Keratinocyte (primary cell): ENCODE measurements at places on chromosomes 1 and 21. TPM values are rescaled to one million over a fixed set of nuclear protein-coding genes. Genes with fewer than 3 reads are reported as not detected.

DNA sequence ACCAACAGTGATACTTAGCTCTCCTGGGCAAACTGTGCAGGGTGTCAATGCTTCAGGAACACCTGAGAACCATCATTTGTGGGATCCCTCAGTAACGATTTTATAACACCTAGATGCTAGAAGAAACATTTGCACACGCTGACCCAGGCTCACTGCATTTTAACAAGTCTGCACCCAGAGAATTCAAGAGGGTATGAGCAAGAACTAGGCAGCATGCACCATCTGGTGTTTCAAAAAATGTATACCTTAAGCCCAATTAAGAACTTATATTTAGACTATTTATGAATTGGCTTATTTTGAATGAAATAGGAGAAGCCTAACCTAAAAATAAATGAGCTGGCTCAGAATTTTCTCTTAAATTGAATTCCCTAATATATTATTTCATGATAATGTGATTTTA is 400.5 kb downstream of the GPATCH2 start:
- DNase-seq: no peak

DNA sequence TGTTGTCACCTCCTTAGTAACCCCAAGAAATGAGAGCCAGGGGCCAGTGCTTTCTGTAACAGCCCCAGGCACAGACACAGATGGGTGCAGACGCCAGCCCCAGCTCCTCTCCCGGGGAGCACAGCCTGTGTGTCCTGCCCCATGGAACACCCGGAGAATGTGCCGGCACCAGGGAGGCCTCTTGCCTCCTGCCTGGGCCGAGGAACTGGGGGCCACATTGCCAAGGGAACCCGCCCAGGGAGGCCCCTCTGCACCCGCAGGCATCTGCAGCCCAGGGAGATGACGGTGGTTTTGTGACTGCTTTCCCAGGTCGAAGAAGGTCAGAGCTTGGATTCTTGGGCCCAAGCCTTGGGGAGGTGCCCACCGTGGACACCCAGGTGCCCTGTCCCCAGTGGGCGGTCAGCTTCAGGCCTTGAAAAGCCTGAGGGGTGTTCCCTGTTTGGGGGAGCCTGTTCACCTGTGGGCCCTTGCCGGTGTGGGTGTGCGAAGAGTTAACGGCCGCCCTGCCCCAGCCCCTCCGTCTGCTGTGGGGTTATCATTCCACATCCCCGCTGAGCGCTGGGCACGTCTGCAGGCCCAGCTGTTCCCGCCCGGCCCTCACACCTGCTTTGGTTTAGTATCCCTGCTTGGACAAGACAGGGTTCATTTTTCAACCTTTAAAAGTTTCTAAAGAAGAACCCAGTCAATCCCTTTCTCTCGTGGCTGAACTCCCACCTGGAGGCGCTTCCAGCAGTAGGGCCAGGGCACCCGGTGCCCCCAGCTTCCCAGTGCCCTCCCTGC is 62.5 kb downstream of the MORN1 start:
- no peak for DNase-seq

DNA sequence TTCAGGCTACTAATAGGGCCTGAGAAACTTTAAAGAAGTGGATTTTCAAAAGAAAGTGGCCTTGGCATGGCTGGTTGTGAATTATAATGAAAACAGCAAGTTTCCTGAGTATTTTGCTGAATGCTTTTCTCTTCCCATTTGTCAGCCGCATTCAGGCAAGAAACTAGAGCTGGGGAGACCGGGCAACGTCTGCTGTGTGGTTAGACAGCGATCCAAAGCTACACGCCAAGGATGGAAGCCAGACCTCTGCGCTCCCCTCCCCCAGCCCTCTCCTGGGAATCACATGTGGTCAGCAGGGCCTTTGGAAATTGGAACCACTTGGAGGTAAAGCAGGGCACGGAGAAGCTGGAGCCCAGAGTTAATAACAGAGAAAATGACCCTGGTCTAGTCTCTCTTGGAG is 114.1 kb upstream of the CD34 start:
- DNase-seq: no peak

The THEM5 gene
- polyA plus RNA-seq: 0.18 to 0.61 TPM (median 0.19 TPM) in 3 replicates

The RPTN gene
- polyA plus RNA-seq: 0.37 to 0.64 TPM (median 0.42 TPM) in 3 replicates

The ITGB2 gene
- 0.55 to 0.86 TPM (median 0.72 TPM) in 3 replicates for polyA plus RNA-seq

- no peak for DNase-seq
Observed at GRCh38 chr1:16150508-16150907, 5.4 kb downstream of the EPHA2 start.

DNA sequence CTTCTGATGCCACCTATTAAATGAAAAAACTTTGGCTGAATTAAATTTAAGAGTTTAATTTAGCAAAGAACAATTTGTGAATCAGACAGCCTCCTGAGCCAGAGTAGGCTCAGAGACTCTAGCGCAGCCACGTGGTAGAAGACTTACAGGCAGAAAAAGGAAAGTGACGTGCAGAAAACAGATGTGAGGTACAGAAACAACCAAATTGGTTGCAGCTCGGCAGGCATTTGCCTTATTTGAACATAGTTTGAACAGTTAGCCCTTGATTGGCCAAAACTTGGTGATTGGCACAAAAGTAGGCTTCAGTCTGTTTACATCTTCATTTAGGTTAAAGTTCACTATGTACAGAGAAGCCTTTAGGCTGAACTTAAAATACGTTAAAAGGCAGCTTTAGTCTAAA is 22.9 kb downstream of the TCP10L start:
- no peak for DNase-seq

- no peak for DNase-seq
Observed at GRCh38 chr1:21667348-21668231, 1.6 kb downstream of the RAP1GAP start.

The CD5L gene
- not detected in 3 replicates for polyA plus RNA-seq

- no peak for DNase-seq
Observed at GRCh38 chr1:9281908-9282695, 10.6 kb upstream of the SPSB1 start.

- no peak for DNase-seq
Observed at GRCh38 chr1:54407154-54407403, 885 bp upstream of the SSBP3 start.

The CELA2B gene
- not detected in 3 replicates for polyA plus RNA-seq

- DNase-seq: no peak
Observed at GRCh38 chr21:39313571-39314142, at the start of gene BRWD1. Gene BRWD1, minus strand, starts transcription at chr21:39313632. Its CDS starts 141 bp downstream, at chr21:39313491.

GRCh38 chr1:245999697-246000637 is 507.1 kb downstream of the SMYD3 start:
- no peak for DNase-seq

GRCh38 chr1:197850042-197850441 is 52.4 kb upstream of the C1orf53 start:
- no peak for DNase-seq

- DNase-seq: no peak
Observed at GRCh38 chr21:34687745-34688144, 19.0 kb downstream of the CLIC6 start.

- DNase-seq: no peak
Observed at GRCh38 chr1:53087332-53088285, 25.6 kb downstream of the PODN start.

- no peak for DNase-seq
Observed at GRCh38 chr1:195482137-195482536, 1126.1 kb downstream of the KCNT2 start.

DNA sequence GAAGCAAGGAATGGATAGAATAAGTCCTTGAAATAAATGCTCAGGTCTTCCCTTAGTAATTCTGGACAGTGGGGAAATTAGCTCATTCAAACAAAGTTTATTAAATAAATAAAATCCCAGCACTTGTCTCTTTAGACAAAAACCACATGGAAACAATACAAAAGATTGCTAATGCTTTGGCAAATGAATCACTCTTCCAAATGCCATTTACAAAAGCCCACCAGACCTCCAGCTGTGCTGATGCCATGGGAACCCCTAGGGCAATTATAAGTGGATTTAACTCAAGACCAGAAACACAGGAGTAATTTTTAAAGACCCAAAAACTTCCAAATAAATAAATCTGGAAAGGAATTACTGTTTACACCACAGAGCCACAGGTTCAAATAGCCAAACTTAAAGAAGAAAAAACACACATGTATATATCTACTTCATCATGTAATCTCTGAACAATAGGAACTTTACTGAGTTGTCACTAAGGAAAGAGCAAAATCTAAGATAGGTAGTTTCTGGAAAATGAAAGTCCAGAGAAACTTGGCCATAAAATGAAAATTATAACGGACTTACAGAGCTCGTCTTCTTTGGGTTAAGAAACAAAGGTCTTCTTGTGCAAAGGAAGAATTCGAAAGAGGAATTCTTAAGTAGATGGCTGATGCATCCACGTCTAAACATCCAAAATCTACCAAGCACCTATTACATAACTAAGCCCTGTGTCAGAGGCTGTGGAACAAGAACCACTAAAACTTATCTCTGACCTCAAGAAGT is 399.4 kb downstream of the SMYD3 start:
- DNase-seq: no peak

- DNase-seq: no peak
Observed at GRCh38 chr1:8031176-8031785, 5.2 kb upstream of the ERRFI1 start.

DNA sequence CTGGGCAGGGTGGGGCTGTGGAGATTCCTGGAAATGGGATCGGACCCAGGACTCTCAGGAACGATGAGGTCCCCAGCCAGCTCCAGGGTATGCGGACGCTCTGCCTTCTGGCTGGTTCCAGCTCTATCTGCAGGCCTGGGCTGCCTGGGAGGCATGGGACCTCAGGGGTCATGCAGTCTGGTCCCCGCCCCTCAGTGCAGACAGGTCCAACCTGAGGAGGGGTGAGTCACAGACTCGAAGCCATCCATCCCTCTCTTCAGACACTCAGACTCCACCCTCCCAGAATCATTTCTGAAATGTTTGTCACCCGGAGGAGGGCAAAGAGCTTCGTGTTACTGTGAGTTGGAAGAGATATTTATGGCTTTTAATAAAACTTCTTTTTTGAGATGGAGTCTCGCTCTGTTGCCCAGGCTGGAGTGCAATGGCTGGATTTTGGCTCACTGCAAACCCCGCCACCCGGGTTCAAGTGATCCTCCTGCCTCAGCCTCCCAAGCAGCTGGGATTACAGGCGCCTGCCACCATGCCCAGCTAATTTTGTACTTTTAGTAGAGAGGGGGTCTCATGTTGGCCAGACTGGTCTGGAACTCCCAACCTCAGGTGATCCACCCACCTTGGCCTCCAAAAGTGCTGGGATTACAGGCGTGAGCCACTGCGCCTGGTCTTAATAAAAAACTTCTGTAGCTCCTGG is 5.9 kb upstream of the MYOM3 start:
- no peak for DNase-seq

- DNase-seq: no peak
Observed at GRCh38 chr1:82517586-82517985, 716.9 kb downstream of the ADGRL2 start.

The PAX7 gene
- not detected in 3 replicates for polyA plus RNA-seq

DNA sequence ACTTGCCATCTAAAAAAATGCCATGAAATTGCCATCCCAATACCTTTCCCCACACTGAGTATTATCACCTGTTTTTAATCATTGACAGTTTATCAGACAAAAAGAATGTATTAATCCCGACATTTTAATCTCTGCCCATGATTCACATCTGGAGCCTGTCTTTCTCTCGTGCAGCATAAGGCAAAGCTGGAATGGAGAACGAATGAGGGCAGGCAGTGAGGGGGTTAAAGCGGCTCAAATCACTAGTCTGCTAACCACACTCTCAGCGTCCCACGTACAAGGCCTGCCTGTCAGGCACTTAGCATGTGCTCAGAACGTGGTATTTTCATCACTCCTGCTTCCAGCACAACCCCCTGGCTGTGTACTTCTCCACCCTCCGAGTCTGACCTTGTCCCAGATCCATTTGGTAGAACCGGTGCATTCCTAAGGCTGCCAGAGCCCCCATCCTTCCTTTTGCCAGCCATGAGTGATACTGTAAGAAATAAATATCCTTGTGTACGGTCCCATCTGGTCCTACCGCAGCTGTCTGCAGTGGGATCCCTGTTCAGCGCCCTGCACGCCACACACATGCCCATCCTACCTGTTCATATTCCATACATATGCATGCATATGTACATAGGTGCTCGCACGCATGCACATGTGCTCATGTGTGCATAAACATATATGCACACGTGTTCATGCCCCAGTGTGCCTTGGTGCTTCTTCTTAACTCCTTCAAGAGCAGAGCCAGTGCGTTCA is 34.6 kb upstream of the FHAD1 start:
- DNase-seq: no peak

- no peak for DNase-seq
Observed at GRCh38 chr1:6271554-6271953, 10.7 kb upstream of the GPR153 start.

The PLA2G2D gene
- not detected in 3 replicates for polyA plus RNA-seq

DNA sequence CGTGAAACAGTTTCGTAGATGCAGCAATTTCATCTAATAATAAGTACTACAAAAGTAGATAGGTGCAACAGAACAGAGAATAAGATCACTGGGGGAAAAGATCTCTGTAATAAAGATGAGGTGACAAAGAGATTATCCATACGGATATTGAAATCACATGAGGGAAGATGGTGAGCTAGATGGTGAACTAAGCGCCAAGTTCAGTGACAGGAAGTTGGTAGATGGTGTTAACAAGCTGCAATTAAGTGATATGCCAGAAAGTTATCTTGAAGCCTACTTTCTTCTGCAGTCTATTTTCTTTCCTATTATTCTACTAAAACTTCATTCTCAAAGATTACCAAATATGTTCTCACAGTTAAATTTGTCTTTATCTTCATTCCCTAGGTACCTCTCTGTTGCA is 7.1 kb downstream of the LRIF1 start:
- DNase-seq: no peak
